Stimulated activated CD4-positive, alpha-beta T cell treated with anti-CD3 and anti-CD28 coated beads, Interleukin-12 subunit alpha, Interleukin-12 subunit beta, amount 100 ng/mL, for 4 hours (primary cell): ENCODE measurements at places on chromosomes 6 and 20.

GRCh38 chr6:155222506-155222905 lies 41.3 kb upstream of the CLDN20 start:
- DNase-seq, result no peak

DNA sequence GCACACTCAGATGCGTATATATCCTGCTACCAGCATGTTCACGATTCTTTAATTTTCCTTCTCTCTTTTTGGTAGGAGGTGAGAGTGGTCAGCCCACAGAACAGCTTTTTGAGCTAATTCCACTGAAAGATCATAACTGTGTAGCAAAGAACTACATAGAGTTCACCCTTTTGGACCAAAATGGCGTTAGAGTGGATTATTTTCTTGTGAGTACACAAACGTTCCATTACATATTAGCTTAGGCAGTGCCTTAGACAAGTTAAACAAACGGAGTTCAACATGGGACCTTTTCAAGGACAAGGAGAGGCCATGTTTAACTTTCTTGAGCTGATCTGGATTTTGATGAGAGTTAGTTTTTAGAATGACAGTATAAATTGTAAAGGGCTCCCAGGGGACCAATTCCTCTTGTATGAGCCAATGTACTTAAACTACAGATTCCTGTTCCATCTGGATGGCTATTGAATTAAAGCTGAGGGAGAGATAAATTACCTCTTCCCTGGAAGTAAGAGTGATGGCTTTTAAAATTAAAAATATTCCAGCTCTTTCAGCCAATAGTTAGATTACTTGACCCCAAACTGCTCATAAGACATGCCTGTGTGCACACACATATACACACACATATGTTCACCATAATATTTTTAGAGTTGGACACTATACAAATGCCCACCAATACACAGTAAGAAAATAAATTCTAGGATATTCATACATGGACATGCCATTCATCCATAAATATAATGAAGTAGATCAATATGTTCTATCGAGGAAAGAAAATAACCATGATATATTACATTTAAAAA lies 25.6 kb upstream of the ARMH2 start:
- DNase-seq, result no peak

DNA sequence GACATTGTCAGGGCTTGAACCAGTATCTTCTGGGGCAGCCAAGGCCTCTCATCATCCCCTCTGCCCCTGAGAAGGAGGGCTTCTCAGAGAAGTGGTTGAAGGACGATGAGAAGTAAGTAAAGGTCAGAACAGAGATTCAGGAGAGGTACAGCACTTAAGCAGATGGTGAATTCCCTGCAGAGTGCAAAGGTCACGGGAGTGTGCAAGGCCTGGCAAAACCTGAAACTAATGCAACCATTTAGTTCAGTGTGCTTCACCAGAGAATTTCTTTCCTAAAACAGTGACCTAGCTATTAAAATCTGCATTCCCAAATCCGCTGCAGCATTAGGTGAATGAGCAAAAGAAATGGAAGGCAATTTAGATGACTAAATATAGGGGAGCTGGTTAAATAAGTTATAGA lies 58.4 kb downstream of the TRERF1 start:
- no peak for DNase-seq

- DNase-seq, result no peak
Measured at GRCh38 chr6:32974016-32974333, 5.6 kb downstream of the BRD2 start.

- no peak for DNase-seq
Measured at GRCh38 chr20:38604873-38605303, 3.3 kb downstream of the ARHGAP40 start.

DNA sequence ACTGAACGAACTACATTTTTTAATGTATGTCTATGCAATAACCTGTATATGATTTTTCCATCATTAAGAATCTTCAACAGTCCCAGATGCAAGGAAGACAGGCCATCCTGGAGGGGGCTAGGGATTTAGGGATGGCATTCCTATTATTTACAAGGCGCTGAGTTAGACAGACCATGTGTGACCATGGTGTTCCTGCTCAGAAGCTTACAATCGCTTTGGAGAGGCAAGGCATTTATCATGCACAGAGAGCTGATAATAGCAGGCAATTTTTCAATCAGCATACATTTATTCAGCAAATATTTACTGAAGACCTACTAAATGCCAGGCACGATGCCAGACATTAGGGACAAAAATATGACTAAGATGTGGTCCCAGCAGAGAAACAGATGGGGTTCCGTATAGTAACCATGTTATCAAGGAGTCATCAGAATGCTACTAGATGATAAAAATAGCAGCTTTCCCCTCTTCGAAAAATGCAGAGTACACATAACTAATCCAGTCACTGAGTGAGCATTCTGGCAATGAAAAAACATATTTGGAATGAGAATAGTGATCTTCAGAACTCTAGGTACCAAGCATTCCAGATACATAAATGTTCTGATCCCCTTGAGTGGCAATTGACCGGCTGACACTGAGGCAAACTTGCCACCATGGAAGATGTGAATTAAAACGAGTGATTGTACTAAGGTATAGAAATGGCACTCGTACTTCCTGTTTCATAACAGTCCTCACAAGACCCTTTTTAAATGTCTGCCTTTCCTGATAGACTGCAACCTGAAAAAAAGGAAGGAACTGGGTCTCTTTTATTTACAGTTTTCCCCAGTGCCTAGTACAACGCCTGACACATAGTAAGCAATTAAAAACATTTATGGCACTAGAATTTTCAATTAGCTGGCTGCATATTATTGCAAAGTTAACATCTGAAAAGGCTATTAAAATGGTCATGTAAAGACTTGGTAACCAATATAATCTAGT lies 135.7 kb downstream of the ATXN1 start:
- no peak for DNase-seq

GRCh38 chr6:81634155-81634880 lies 118.2 kb downstream of the TENT5A start:
- no peak for DNase-seq

GRCh38 chr6:17808609-17809008 lies 101.9 kb upstream of the NUP153 start:
- no peak for DNase-seq

DNA sequence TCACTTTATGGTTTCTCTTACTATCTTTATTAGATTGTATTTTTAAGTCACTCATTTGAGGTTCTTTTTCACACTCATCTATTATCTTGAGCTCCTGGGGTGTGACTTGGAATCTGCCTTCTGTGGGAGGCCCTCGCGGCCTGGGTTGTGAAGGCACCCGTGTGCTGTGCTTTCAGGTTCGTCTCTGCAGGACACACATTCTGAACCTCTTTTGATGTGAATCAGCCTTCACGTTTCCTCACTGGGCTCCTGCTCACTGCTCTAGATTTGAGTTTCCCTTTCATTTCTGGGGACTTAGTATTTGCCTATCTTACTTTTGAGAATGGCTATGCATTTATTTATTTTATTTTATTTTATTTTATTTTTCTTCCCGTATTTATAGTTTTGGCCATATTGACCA lies 97.8 kb downstream of the PACRG start:
- no peak for DNase-seq

DNA sequence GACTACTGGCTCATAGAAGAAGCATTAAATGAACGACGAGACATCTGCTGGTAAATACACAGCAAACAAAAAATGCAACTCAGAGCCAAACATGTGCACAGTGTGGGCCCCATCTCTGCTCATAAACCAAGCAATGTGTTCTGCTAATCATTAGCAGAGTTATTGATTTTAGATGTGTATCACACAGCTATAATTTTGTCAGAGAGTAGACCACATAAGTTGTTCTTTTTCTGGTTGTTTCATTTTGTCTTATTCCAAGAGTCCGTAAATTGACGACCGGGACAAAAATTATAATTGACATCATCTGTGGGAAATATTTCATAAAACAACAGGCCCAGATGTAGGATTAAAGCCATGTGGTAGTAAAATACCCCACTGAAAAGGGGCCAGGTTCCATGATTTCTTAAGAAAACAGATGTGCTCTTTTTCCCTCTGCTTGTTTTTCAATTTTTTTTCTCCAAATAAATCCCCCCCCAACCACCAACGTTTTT lies 423.6 kb downstream of the HAO1 start:
- no peak for DNase-seq

GRCh38 chr20:57326667-57327455 lies 2.7 kb upstream of the SPO11 start:
- no peak for DNase-seq

- DNase-seq, result no peak
Measured at GRCh38 chr6:32355018-32355417, 16.7 kb downstream of the TSBP1 start.

DNA sequence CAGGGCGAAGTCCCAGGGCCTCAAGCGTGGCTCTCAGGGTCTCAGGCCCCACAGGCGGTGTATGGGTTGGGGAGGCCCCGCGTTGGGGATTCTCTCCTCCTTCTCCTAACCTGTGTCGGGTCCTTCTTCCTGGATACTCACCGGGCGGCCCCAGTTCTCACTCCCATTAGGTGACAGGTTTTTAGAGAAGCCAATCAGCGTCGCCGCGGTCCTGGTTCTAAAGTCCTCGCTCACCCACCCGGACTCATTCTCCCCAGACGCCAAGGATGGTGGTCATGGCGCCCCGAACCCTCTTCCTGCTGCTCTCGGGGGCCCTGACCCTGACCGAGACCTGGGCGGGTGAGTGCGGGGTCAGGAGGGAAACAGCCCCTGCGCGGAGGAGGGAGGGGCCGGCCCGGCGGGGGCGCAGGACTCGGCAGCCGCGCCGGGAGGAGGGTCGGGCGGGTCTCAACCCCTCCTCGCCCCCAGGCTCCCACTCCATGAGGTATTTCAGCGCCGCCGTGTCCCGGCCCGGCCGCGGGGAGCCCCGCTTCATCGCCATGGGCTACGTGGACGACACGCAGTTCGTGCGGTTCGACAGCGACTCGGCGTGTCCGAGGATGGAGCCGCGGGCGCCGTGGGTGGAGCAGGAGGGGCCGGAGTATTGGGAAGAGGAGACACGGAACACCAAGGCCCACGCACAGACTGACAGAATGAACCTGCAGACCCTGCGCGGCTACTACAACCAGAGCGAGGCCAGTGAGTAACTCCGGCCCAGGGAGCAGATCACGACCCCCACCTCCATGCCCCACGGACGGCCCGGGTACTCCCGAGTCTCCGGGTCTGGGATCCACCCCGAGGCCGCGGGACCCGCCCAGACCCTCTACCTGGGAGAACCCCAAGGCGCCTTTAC lies at the start of gene HLA-G:
Gene HLA-G (plus strand): TSS at position 247 of the 892 bp plus-strand sequence. CDS start 20 bp downstream, at position 267.
- DNase-seq, result no peak

DNA sequence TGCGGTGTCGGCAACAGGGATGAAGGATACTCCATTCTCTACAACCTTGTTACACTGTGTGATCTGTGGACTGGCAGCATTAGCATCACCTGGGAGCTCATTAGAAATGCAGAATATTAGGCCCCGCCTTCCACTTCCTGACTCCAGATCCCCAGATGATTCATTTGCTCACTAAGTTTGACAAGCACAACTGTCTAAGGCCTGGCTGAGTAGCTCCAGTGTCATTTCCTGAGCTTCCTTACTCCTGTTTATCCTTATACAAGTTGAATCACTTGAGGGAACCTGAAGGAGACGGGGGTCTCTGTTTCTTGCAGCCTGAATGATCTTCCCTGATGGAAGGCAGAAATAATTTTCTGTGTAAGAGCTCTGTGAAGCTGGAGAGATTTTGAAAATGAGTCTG lies 32.7 kb upstream of the PROKR2 start:
- no peak for DNase-seq
